AG08395 (cell line): ENCODE measurements at places on chromosomes 6 and 20.

DNA sequence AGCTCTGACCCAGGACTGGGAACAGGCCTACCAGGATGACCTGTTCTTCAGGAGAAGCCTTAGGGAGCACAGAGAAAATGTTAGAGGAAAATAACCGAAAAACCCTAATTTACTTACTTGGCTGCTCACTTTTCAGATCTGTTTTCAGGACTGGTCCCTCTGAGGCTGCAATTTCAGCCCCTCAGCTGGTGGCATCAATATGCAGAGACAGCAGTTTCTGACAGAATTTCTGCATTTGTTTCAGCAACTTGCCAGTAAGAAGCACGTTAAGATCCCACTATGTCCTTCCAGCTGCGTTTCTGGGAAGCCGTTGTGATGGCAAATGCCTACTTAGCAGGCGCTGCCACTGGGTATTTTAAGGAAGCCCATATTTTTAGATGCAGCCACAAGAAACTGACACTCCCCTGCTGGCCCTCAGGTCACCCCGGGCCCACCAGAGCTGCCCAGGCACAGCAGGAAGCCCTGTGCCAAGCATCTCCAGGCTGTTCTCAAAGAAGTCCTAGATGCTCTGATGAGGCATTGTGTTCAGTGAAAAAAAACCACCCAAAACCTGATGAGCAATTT lies 7.5 kb downstream of the YTHDF1 start:
- DNase-seq: no peak

GRCh38 chr6:106870824-106871717 lies 103.5 kb downstream of the CD24 start:
- DNase-seq: no peak

DNA sequence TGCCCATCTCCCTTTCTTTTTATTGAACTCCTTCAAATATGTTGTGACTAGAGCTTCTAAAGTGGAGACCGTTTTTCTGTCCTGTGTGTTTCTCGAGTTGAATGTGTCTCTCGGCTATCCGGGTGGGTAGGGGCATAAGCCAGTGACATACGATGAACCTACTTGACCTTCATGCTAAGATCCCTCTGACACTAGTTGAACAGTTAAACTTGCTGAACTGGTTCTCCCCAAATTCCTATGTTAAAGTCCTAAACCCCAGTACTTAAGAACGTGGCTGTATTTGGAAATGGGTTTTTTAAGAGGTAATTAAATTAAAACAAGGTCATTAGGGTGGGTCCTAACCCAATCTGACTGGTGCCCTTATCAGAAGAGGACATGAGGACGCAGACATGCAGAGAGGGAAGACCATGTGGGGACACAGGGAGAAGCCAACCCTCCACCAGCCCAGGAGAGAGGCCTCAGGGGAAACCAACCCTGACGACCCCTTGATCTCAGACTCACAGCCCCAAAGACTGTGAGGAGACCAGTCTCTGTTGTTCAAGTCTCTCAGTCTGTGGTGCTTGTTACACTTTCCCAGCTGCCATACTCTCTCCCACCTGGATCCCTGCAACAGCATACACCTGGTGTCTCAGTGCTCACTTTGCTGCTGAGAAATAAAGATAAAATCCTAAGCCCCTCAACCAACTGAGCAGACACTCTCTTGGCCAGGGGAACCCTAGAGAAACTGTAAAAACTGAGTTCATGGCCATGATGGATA lies 208.4 kb downstream of the MYLK4 start:
- DNase-seq: no peak

- DNase-seq: no peak
Observed at GRCh38 chr20:19314621-19315020, 102.2 kb downstream of the SLC24A3 start.

DNA sequence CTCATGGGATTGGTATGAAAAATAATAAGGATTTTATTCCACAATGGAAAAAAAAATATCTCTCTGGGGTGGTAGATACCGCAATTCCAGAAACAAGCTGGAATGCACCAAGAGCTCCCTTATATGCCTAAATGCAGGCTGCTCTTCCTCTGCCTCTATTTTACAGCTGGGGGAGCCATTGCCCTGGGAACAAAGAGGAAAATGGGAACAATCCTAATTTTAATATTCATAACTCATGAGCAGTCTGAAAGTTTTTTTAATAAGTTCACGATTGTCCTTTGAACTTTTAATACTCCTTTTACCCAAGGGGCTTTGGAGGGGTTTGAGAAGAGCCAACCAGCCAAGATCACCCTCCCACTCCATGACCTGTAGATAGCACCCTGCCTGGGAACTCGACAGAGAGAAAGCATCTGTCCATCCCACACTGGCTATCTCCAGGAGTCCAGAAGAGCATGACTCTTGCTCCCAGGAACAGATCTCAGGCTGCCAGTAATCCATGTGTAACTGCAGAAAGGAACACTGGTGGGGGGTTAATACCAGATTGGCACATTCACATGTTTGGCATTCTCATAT lies 74.7 kb downstream of the CD83 start:
- no peak for DNase-seq

GRCh38 chr6:5059036-5059896 lies 25.9 kb upstream of the PPP1R3G start:
- no peak for DNase-seq

DNA sequence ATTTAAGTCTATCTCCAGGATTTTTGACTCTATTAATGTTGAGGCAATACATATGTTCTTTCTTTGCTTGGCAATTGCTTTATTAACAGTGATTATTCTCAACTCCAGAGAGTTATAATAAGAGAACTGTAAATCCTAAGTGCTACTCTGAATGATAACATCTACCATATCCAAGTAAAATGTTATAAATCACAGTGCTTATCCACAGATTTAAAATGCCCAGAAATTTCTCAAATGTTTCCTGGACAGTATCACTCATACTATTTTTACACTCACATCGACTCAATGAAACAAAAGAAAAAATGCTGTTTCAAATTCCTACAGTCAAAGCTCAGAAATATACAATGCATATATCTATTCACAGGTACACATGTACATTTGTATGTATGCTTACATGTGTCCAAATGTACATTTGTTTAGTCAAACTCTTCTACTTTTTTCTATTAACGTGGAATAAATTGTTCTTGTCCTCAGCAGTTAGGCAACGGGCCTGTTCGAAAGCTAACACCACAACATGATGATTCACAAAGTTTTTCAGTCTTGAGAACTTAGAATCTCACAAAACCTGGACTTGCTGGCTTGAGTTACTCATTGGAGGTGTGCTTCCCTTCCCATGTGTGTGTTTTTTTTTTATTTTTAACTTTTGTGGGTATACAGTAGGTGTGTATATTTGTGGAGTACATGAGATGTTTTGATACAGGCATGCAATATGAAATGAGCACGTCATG lies 193.0 kb downstream of the GJA10 start:
- no peak for DNase-seq

GRCh38 chr20:58237318-58238132 lies 9.1 kb upstream of the ANKRD60 start:
- DNase-seq: peak; percentile 85

GRCh38 chr20:44586289-44586911 lies 4.0 kb downstream of the PKIG start:
- DNase-seq: no peak

GRCh38 chr6:119484598-119484997 lies 135.0 kb upstream of the MAN1A1 start:
- peak; percentile 90 for DNase-seq

- DNase-seq: no peak
Observed at GRCh38 chr6:33483678-33484077, 29.3 kb downstream of the ZBTB9 start.

GRCh38 chr6:20433321-20433720 lies 31.6 kb downstream of the E2F3 start:
- no peak for DNase-seq
